ENCODE measurements at places on chromosomes 16 and 17. TPM values are rescaled to one million over a fixed set of nuclear protein-coding genes. Genes with fewer than 3 reads are reported as not detected.

GRCh38 chr17:70080541-70081347 is 5.7 kb downstream of the KCNJ16 start:
- no peak for DNase-seq

- no peak for DNase-seq
Observed at GRCh38 chr16:1245452-1246020, 5.0 kb downstream of the TPSAB1 start.

GRCh38 chr16:11793840-11794239 is 3.2 kb downstream of the ZC3H7A start:
- DNase-seq = no peak

GRCh38 chr16:72884037-72884436 is 163.9 kb downstream of the ZFHX3 start:
- DNase-seq = no peak

GRCh38 chr16:87424266-87424665 is 32.1 kb downstream of the MAP1LC3B start:
- no peak for DNase-seq

GRCh38 chr17:2449486-2449885 is 48.6 kb upstream of the MNT start:
- DNase-seq = no peak

DNA sequence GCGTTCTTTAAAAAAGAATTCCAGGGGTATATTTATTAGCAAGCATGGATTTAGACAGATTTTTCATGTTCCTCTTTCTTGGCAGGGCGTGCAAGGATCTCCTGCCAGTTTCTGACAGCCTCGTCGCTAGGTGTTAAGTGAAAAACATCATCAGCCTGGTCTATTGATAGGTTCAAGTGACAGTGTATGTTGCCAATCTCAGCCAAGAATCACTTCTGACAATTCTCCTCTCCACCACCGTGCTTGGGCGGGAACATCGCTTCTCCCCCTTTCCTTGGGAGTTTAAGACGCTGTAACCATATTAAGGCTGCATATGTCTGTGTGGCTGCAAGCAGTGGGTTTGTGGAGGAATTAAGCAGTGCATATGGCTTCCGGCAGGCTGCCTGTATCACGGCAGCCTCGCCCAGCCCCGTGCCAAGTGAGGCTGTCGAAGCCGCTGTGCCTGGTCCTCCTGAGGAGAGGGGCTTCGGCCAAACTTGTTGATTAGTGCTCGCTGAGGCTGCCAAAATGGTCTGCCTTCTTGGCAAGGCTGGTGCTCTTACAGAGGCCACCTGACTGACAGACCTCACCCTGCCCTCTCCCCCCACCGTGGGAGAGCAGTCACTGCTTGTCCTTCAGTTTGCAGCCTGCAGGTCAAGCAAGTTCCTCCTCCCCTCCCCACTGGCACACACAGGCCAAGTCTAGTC is 132.2 kb upstream of the MPHOSPH6 start:
- DNase-seq = no peak

DNA sequence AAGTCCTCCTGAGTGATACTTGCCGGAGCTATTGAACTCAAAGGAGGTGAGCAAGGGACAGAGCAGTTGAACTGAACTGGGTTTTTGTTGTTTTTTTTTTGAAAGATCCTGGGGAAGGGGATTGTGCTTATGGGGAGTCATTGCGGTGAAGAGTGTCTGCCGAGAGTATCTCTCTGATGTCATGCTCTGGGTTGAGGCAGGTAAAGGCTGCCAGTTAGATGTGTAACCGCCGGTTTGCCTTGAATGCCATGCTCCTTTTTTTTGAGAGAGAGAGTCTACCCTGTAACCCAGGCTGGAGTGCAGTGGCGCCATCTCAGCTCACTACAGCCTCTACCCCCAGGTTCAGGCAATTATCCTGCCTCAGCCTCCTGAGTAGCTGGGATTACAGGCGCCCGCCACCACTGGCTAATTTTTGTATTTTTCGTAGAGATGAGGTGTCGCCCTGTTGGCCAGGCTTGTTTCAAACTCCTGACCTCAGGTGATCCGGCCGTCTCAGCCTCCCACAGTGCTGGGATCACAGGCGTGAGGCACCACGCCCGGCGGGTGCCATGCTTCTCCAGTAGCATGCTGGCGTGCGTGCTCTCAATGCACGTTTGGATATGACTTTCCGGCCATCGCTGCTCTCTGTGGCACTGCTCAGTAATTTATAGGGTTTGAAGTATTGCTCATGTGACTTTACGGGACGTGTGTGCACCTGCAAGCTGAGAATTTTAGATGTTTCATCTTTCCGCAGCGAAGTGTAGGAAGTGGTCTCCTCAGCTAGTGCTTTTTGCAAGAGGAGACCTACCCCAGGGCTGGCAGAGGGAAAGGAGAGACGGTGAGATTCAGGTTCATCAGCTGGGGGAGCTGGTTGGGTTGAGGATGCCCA is 8.5 kb downstream of the ZC3H18 start:
- DNase-seq = no peak

GRCh38 chr17:82495844-82496528 is 23.5 kb upstream of the FOXK2 start:
- DNase-seq = no peak

GRCh38 chr17:51387986-51388385 is 127.6 kb downstream of the UTP18 start:
- DNase-seq = no peak

DNA sequence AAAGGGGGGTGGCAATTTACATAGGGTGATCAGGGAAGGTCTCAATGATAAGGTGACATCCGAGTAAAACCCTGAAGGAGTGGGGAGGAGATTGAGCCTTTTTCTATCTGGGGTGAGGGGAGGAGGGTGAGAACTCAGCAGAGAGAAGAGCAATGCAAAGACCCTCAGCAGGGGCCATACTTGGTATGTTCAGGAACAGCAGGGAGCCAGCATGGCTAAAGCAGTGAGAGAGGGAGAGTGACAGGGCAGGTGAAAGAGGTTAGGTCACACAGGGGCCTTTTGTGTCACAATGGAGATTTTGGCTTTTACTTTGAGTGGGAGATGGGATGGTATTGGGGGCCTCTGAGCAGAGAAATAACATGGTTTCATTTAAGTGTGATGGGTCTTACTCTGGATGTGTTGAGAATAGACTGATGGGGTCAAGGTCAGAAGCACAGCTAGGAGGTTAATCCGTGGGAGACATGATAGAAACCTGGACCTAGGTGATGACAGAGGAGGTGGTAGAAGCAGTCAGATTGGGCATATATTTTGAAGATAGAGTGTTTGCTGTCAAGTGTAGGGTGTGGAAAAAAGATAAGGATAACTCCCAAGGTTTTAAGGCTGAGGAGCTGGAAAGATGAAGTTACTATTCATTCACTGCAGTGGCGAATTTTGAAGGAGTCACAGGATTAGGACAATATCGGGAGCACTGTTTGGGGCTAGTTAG is 6.2 kb downstream of the SP2 start:
- no peak for DNase-seq

DNA sequence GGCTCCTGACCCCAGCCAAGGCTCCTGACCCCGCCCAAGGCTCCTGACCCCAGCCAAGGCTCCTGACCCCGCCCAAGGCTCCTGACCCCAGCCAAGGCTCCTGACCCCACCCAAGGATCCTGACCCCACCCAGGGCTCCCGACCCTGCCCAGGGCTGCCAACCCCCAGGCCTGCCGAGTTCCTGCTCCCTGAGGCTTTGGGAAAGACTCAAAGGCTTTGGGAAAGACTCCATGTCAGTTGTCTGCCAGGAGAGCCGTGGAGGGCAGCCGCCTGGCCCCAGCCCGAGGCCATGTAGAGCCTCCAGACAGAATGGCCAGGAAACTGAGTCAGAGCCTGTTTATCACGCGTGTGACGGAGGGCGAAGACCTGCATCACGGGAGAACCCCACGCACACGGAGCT is 21.1 kb downstream of the CBFA2T3 start:
- DNase-seq = no peak

DNA sequence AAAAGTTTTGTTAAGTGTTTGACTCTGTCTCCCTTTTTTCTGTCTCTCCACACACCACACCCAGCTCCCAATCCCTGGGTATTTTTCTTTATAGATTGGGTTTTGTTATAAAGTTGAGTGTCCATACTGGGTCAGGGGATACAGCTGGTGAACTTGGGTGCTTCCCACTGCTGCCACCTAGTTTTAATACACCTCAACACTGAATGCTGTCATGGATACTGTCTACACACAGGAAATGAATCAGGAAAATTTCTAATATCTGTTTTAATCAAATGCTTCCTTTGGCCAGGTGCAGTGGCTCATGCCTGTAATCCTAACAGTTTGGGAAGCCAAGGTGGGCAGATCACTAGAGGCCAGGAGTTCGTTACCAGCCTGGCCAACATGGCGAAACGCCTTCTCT is 5.3 kb upstream of the TAOK1 start:
- DNase-seq = no peak

DNA sequence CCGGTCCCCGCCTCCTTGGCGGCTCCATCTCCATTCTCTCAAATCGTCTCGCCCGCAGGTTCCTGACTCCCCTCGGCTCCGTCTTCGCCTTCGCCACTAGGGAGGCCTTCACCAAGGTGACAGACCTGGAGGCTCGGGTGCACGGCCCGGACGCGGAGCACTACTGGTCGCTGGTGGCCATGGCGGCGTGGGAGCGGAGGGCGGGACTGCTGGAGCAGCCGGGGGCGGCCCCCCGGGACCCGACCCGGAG is 862 bp downstream of the GLTPD2 start:
- no peak for DNase-seq

GRCh38 chr16:10252155-10252554 is 69.9 kb upstream of the GRIN2A start:
- no peak for DNase-seq

DNA sequence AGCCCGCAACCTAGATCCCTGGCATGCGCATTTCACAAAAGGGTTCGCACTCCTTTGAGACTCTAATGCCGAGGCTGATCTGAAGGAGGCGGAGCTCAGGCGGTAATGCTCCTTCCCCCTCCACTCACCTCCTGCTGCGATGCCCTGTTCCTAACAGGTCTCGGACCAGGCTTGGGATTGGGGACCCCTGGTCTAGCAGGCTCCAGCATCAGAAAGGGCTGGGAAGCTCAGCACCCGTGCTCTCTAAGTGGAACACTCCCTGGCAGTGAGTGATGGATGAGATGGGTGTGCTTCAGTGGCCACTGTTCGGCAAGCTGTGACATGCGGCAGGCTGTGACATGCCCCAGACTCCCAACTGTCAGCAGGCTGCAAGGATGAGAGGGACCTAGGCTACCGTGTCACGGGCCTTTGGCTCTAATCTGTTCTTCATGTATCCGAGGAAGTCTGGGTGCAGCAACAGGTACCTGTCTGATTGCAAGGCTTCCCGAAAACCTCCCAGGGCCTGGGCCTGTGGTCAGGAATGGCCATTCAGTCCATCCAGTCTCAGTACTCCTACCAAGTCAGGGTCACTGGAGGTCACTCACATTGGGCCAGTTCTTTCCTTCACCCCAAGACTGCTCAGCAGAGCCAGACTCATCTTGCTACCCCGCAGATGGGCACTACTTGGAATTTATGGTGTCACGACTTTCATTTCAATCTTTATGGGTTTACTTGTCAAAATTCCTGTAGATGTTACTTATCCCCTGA is 1.3 kb upstream of the ST6GALNAC2 start:
- no peak for DNase-seq

GRCh38 chr16:56357765-56358322 is 67.5 kb downstream of the AMFR start:
- peak; percentile 23 for DNase-seq

DNA sequence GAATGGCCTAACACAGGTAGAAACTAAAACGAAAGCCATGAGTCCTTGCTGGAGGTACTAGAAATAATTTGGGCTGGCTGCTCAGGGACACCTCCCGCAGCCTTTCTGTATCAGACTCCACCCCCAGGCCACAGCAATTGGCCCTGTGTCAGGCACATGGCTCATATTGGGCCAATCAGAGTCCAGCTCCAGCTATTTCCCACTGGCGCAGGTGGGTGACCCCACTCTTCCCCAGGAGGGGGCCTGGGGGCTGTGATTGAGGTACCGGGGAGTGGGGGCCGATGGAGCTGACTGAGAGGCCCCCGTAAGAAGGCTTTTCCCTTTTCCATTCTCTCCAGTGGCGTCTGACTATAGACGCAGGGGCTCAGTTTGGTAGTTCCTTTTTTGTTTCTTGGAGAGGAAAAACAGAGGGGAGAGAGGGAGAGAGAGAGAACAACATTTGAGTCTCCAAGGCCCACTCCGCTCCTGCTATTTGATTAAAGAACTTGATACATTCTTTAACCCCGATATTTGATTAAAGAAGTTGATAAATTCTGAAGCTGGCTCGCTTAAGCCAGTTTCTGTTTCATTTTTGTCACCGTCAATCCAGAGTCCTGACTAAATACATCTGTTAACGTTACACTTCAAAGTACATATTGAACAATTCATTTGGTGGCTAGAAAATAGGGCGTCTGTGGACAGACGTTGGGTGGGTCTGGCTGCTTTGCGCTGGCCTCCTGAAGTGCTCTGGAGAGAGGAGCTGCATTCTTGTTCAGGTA is 26.3 kb downstream of the FOXL1 start:
- peak; percentile 44 for DNase-seq

GRCh38 chr16:4309102-4309832 is 6.6 kb upstream of the GLIS2 start:
- no peak for DNase-seq

- DNase-seq = no peak
Observed at GRCh38 chr16:1330260-1330914, 3.1 kb upstream of the BAIAP3 start.

DNA sequence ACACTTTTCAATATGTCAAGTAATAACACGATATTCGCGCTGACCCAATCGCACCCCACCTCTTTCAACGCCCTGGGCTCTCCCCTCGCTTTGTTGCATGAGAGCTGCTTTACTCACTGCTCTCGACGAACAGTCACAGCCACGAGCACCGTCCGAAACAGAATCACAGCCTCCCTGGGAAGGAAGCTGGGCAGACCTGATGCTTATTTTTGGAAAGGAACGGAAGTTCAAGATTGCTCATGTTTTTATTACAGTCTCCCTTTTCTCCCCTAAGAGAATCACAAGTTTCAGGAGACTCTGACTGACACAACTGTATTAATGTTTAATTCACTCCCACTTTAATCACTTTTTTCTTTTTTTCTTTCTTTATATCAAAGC is 67.8 kb downstream of the ANKRD11 start:
- no peak for DNase-seq

DNA sequence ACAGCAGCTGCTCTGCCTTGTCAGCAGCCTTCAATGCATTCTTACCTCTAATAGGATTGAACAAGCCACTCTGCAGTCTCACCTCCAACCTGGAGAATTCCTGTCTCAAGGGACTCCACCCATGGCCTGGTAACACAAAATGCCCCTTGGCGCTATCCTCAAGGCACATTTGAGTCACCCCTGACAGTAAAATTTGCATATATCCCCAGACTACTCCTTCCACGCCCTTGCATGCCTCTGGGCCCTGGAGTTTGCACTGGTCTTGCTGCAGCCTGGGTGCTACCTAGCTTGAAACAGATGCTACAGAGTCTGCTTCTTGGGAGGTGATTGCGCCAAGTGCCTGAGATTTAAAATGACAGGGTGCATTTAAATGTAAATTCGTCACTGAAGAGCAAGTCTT is 391.4 kb upstream of the MAF start:
- DNase-seq = no peak

GRCh38 chr16:3089717-3090592 is 9.1 kb downstream of the ZSCAN10 start:
- no peak for DNase-seq

The KRT33A gene
- not detected for polyA plus RNA-seq

The STX1B gene
- polyA plus RNA-seq = 0.22 TPM

The CHRNE gene
- polyA plus RNA-seq = 0.82 TPM

The SLFN14 gene
- not detected for polyA plus RNA-seq

The TLCD2 gene
- polyA plus RNA-seq = 1.3 TPM

The NPIPB8 gene
- not detected for polyA plus RNA-seq

The VMP1 gene
- 96.4 TPM for polyA plus RNA-seq

The ALOX15 gene
- not detected for polyA plus RNA-seq

The RHBDF1 gene
- polyA plus RNA-seq = 12.0 TPM

The SPATA32 gene
- polyA plus RNA-seq = not detected

The KRT28 gene
- not detected for polyA plus RNA-seq
